Stimulated activated CD4-positive, alpha-beta T cell treated with anti-CD3 and anti-CD28 coated beads, Interleukin-15, amount 100 ng/mL, for 1 hour (primary cell): ENCODE measurements at places on chromosomes 4 and X.

GRCh38 chr4:30717208-30718020, 2.8 kb upstream of the PCDH7 start:
- no peak for DNase-seq

GRCh38 chrX:47649781-47650163, 591 bp downstream of the ELK1 start:
- DNase-seq = no peak

DNA sequence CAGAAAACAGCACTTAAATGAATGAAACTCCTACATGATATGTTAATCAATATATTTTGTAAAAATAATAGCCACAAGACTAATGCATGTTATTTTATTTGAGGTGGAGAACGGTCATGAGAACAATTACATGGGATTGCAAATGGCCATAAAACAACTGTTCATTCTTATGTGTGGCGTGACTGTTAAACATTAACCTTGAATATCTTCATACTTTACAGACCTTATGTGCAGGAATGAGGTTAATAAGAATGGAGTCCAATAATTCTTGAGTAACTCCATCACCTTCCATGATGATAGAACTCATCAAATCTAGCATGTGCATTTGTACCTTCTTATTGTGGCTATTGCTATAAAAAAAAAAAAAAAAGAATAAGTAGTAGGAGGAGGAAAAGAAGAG, 55.3 kb downstream of the PDS5A start:
- DNase-seq = no peak

GRCh38 chr4:138494931-138495330, 252.8 kb upstream of the SLC7A11 start:
- no peak for DNase-seq

- no peak for DNase-seq
Observed at GRCh38 chrX:108165383-108166111, 74.0 kb downstream of the ATG4A start.

DNA sequence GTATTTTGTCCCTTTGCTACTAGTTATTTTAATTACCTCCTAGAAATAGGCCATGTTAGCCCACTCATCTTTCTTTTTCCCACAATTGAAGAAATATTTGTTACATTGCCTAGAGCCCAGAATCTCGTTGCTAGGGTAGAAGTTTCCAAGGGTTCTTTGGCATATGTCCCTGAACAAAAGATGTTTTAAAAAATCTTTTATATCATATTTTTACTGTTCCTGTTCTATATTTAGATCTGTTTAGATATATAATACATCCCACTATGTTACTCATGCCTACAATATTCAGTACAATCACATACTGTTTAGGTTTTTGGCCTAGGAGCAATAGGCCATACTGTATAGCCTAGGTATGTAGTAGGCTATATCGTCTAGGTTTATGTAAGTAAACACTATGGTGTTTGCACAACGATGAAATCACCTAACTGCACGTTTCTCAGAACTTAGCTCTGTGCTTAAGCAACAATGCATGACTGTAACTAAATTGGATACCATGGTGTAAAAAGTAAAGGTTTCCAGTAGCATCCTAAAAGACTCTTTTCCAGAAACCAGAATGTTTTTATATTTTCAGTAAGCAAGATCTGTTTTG, 236.0 kb upstream of the SLIT2 start:
- no peak for DNase-seq

DNA sequence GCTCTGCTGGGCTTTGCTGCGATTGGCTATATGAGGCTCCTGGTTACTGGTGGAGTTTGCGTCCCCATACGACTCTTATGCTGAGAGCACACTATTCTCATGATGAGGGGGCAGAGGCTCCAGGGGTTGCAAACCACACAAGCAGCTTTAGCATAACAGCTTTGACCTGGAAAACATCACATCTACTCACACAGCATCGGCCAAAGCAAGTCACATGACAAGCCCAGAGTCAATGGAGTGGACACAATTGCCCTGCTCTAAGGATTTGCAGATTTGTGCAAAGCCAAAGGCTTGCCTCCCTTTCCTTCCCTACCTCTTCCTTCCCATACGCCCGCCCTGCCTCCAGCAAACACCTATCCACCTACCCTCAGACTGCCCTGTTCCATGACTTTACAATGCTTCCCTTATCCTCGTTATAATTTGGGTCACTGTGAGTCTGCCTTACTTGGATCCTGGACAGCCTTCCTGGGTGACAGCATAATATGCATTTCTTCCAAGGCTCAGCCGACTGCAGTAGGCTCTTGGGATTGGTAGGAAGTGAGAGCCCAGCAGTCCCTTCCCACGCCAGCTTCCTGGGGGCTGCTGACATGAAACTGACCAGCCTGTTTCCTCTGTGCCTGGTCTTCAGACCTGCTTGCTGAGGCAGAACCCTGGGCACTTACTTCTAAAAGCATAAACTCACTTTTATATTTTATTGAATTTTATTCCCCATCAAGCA, 208.2 kb upstream of the PSAPL1 start:
- DNase-seq = no peak

- DNase-seq = no peak
Observed at GRCh38 chr4:24497221-24497620, 87.1 kb downstream of the DHX15 start.

DNA sequence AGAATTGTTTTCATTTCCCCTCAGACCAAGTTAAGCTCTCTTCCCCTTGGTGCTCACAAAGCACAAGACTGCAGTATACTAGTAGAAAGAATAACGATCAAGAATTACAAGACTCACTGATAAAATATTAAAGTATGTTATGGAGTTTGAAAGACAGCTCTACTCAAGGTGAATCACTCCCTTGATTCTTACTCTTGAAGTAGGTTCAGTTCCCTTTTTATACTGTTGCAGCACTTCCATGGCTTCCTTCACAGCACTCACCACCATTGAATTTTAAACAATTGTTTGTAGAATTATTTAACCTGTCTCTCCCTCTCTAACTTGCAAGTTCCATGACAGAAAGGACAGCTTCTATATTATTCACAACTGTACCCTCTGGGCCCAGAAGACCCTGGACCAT, 42.2 kb downstream of the CASK start:
- DNase-seq = no peak

DNA sequence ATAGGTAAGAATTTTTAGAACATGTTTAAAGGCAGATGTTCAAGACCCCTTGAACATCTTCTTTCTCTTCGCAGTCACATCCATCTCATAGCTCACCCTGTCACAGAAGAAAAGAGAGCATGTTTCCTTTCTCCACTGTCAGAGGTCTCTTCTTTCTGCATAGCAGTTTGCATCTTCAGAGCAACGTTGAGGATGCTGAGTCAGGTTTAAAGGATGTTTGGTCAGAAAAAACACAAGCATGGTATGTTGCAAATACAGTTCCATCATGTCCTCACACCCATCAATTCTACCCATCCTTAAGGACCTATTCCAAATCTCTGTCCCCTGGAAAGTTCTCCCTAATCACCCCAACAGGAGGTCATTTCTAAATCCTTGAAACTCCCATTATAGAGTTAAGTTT, 84.8 kb downstream of the STOX2 start:
- no peak for DNase-seq

DNA sequence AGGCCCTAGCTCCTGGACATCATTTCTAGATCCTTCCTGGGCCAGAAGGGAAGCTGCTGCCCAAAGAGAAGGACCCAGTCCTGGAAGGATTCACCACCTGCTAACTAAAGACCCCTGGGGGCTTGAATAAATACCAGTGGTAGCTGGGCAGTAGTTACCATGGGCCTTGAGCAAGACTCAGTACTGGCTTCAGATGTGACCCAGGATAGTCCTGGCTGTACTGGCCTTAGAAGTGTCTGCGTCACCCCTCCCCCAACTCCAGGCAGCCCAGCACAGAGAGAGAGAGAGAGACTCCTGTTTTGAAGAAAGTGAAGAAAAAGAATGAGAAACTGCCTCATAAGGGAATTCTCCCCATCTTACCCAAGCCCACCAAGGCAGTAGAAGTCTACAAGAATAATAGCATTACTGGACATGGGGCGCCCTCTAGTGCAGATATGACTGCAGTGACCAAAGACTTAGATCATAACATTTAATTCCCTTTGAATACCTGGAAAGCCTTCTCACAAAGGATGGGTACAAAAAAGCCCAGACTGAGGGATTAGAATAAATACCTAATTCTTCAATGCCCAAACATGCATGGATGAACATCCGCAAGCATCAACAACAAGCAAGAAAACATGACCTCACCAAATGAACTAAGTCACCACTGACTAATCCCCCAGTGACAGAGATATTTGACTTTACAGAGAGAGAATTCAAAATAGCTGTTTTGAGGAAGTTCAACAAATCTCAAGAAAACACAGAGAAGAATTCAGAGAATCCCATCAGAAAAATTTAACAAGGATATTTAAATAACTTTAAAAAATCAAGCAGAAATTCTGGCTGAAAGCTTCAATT, 171.8 kb downstream of the HNRNPD start:
- DNase-seq = no peak

- no peak for DNase-seq
Observed at GRCh38 chrX:10327651-10328050, 170.9 kb downstream of the CLCN4 start.

DNA sequence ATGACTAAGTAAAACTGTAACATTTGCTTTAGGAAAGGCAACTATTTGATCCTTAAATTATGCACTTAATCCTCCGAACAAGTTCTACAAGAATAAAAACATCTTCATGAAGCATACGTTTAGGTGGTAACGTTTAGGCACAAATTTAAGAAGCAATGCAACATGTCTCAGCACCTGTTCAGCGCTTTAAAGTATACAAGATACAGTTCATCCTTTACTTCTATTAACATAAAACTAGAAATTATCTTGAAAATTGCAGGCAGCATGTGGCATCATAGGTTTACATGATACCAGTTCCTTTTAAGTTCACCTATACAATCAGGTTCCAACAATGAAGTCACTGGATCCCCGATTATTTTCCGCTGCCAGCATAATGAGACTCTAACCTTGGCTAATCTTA, 1.5 kb downstream of the PLA2G12A start:
- no peak for DNase-seq

GRCh38 chr4:149466446-149466845, 349.2 kb downstream of the IQCM start:
- no peak for DNase-seq

GRCh38 chrX:107440187-107440586, 9.3 kb upstream of the FRMPD3 start:
- no peak for DNase-seq

GRCh38 chr4:4709736-4710135, 149.7 kb upstream of the MSX1 start:
- no peak for DNase-seq

DNA sequence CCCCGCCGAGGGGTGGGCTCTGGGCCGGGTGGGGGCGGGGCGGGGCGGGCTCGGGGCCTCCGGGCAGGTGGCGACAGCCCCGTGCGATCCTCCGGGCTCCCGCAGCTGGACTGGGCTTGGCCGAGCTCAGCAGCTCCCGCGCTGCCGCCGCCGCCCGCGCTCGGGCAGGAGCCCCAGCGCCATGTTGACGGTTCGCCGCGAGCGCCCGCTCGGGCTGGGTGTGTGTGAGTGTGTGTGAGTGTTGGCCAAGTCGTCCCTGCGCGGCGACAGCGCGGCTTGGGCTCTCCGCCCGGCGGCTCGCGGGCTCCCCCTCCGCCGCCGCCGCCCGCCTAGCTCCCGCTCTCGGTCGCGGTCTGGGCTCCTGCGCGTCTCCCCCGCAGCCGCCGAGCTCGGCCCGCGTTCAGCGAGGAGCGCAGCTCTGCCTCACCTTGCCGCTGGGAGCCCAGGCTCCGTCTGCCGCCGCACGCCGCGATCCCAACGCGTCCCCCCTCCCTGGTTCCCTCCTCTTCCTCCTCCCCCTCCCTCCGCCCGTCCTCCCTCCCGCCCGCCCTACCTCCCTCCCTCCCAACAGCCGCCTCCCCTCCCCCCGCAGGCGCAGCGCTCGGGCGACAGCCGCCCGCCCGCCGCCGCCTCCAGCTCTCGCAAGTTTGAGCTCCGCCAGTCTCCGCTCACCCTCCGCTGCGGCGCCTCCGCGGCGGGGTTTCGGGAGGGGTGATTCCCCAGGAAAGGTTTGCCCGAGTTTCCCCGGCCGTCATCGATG, at the start of gene BCOR:
TSS of gene BCOR (minus strand) at position 455 of the 760 bp plus-strand sequence. CDS start 20,029 bp downstream, outside the sequence.
- DNase-seq = peak; percentile 61

- DNase-seq = no peak
Observed at GRCh38 chrX:139931646-139932072, 1.2 kb downstream of the ATP11C start.

DNA sequence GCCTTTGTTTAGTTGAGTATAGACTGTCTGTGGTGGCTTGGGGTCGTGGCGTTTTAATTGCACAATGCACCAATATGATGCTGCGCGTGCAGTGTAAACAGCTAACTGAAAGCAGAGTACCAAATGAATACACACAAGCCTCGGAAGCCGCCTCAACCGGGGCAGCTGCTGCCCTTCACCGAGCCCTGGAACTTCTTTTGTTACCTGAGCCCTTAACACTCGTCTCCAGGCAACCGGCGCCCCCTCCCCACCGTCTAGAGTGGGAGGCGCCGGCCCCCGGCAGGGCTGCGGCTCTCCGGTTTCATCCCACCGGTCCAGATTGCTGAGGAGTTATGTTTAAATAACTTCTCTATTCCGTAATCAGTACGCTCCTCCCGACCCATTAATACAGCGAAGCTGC, 173.2 kb upstream of the TBL1X start:
- no peak for DNase-seq

DNA sequence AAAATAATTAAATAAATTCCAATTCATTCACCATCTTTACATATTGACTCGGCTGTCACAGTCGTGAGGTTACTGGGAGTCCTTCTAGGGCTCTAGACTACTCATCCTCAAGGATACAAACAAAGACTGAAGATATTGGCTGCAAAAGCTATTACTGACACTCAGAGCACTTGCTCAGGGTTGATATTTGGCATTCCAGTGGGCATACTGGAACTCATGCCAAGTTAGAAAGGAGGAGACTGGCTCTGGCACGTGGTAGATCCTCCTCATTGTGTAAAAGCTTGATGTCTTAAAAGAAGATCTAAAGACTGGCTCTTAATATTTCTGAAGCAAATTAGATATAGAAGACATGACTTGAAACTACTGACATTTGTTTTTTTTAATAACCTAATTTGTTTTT, 172.7 kb downstream of the GPM6A start:
- DNase-seq = no peak

DNA sequence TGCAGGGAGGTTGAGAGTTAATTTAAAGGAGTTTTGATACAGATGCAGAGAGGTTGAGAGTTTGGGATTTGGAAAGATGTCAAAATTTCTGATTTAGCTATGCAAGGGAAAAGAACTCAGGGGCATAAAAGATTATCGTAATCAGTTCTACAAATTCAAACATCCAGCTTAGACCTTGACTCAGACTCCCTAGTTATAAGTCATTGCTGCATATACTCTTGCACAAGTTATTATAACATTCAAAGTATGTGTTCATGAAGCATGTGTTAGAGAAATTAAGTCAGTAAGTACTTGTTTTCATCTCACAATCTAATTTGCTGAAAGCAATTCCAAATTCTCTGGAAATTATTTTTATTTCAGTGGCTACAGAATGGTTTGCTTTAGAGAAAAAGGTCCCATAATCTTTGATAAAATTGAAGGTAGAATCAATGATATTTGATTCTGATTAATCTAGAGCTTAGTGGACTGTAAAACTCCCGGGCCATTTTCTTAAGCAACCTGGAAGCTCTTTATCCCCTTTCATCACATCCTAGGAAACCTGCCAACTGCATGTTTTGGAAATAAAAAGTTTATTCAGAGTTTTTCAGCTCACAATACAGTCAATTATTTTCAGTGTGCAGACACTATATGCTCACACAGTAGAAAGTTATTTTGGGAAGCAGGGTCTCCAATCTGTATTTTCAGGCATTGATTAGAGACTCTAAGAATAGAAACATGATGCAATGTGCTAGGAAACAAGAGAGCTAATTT, 132.9 kb upstream of the SPANXC start:
- DNase-seq = no peak
